Kidney (tissue), 22 donors: ENCODE measurements at places on chromosomes 7 and 10.

- DNase-seq, result peak; percentile 84
Measured at GRCh38 chr7:22356701-22357310, at the start of gene RAPGEF5. Gene RAPGEF5, minus strand, starts transcription at chr7:22357154. Its CDS starts 94 bp downstream, at chr7:22357060.

DNA sequence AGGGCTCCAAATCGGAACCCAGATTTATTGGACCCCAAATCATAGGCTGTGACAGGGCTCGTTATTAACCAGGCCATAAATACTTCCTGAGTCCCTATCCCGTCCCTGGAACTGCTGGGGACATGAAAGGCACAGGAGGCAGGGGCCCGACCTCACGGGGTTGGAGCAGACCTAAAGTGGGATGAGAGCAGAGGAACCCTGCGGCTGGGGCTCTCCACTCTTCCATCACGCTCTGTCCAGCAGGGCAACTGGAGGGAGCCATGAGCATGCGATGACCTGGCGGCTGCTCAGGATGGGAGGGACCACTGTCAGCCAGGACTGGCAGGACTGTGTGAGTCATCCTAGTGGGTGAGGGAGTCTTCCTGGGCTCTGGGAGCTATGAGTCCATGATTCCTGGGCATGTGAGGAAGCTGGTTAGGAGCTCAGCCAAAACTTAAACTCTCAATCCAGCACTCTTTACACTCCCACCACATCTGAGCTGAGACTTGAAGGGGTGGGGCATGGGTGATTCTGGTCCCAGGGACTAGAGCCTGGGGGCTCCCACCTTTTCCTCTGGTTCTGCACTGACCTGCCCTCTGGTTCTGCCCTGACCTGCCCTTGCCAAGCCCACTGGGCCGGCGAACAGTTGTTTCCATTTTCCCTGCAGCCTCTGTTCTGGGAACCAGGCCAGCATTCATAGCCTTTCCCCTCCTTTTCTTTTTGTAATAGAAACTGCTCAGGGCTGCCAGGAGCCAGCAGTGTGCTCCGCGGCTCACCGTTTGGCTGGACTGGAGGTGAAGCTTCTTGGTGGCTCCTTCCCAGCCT lies 47.1 kb downstream of the SYPL1 start:
- peak; percentile 94 for DNase-seq

GRCh38 chr7:113831556-113831955 lies 87.3 kb downstream of the PPP1R3A start:
- DNase-seq, result no peak

DNA sequence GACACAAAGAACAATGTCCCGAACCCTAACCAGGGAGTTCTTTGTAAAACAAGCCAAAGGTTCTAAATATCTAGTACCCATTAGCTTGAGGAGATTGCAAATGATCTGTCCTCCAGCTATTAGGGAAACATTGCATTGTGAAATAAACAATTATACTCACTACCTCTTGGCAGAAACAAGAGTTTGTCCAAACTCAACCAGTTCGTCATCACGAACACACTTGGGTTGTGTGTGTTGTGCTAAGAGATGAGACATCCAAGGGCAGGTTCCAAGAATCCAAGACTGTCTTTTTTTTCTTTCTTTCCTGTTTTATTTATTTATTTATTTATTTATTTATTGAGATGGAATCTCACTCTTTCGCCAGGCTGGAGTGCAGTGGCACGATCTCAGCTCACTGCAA lies 793.1 kb upstream of the AUTS2 start:
- no peak for DNase-seq

DNA sequence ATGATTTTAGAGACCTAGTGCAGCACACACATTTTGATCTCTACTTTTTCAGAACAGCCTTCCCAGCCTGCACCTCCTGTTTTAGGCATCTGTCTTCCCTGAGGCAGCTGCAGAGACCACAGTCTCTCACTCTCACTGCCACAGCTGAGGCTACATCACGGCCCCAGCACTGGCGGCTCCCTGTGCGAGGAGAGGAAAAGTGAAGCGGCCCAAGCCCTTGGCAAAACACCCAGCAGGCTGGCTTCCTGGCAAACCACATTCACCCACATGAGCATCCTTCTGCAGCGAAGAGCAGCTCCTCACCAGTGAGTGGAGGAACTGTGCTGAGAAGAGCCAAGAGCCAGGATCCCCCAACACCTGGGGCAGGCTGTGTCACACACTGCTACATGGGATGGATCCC lies 14.0 kb downstream of the HUS1 start:
- DNase-seq, result no peak

GRCh38 chr10:100014071-100014762 lies 4.5 kb upstream of the DNMBP start:
- DNase-seq, result peak; percentile 43

GRCh38 chr10:72107325-72108003 lies 19.1 kb upstream of the SPOCK2 start:
- DNase-seq, result no peak

- no peak for DNase-seq
Measured at GRCh38 chr7:11817111-11817740, 14.8 kb downstream of the THSD7A start.

DNA sequence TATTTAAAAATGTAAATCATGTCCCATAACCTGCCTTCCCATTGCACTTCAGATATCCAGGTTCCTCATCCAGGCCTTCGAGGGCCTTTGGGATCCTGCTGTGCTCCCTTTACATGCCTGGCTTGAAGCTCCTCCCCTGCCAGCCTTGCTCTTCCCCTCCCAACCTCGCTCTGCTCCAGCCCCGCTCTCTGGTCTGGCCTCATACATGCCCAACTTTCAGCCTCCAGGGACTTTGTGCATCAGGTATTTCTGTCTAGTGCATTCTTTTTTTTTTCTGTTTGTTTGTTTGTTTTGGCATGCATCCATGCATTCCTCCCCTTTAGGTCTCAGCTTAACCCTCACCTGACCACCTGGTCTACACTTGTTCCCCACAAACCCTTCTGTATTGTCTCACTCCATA lies 160.3 kb downstream of the SNX10 start:
- DNase-seq, result no peak

GRCh38 chr10:61172182-61172926 lies 228.4 kb upstream of the RHOBTB1 start:
- DNase-seq, result no peak

DNA sequence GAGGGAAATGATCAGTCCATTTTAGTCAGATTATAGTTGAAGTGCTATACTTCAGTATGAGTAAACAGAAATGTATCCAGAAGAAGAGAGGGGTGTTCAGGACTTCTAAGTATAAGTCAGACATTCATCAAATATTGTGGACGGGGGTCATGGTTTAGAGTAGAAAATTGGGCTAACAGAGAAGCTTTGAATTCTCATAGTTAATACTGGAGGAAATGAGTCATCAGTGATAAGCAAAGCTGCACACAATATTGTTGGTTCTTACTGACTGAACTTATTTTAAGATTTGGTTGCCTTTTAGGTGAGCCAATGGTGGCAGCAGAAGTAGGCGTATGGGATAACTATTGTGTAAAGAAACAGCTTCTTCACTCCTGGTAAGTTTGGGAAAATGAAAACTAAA lies 1.7 kb upstream of the SUMF2 start:
- no peak for DNase-seq

DNA sequence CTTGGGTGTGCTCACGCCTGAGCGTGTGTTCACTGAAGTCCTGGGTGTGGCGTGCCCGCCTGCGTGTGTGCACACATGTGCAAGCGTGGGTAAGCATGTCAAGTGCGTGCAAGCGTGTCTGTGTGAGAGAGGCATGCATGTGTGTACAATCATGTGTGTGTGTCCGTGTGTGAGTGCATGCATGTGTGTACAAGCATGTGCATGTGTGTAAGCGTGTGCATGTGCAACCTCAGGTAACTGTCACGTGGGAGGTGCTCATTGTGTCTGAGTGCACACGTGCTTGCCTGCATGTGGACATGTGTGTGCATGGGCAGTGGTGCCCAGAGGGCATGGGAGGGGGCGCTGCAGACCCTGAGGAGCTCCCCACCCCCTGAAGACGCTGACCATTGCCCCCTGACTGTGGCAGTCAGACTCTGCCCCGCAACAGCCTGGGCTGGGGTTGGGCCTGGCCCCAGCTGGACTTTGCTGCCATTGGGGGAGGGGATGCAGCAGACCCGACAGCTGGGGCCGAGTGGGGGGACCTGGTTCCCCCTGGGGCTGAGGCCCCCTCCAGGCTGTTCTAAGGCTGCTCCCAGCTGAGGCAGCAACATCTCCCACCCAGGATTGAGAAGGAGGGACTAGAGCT lies 88.1 kb downstream of the UNCX start:
- DNase-seq, result no peak

DNA sequence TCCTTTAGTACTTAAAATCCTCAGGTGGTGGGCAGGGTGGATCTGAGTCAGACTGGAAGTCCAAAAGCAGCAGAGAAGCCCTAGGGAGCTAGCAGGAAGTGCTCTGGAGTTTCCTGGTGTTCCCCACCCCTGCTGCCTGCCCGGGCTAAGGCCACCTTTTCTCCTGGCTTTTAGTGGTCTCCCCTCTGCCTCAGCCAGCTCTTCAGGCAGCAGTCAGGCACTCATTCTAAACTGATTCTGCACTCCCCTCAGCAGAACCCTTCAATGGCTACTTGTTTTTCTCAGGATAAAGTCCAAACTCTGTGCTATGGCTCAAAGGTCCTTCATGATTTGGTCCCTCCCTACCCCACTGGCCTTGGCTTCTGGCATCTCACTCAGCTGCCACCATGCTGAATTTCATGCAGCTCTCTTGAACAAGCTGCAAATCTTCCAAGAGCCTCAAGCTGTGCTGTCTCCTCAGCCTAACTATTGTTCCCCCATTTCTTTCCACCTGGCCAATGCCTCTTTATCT lies 28.9 kb upstream of the DNMBP start:
- no peak for DNase-seq

- no peak for DNase-seq
Measured at GRCh38 chr7:39582536-39582935, 16.3 kb downstream of the YAE1 start.

GRCh38 chr10:121648493-121648892 lies 50.2 kb upstream of the FGFR2 start:
- DNase-seq, result no peak

DNA sequence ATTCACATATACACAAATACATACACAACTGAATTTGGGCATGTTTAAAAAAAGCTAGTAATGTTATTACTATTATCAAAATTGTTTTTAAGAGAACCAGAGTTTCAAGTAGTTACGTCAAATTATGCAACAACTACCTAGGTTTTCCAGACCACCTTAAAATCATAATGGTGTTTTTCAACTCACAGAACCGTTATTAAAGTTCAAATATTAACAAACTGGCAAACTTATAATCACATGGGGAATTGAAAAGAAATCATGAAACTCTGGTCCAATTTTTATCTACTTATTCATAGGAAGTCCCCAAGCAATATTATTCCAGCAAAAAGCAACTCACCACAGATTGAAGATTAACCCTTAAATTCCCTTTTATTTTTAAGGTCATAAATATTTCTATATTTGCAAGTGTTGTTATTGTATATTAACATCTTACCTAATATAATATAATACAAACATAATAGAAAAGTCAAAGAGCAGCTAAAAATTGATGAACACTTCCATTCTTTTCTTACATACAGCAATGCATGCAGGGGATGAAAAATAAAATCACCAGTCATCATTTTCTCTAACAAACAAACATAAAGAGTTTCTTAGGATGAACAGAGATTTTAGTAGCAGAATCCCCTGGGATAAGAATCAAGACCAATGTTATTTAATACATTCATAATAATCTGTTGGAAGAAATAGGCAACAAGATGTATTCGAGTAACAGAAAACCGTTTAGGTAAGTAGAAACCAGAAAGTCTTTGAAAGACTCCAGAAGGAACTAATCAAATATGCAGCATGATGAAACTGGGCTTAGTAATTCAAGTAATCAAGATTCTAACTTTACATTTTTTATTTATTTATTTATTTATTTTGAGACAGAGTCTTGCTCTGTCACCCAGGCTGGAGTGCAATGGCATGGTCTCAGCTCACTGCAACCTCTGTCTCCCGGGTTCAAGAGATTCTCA lies 391.1 kb downstream of the PARD3 start:
- DNase-seq, result no peak

- DNase-seq, result no peak
Measured at GRCh38 chr10:43218951-43219837, 47.7 kb downstream of the RASGEF1A start.

GRCh38 chr7:27095897-27096767 lies at the start of gene HOXA1:
Gene HOXA1, minus strand, starts transcription at chr7:27096000. Its CDS starts 88 bp downstream, at chr7:27095912.
- peak; percentile 97 for DNase-seq

DNA sequence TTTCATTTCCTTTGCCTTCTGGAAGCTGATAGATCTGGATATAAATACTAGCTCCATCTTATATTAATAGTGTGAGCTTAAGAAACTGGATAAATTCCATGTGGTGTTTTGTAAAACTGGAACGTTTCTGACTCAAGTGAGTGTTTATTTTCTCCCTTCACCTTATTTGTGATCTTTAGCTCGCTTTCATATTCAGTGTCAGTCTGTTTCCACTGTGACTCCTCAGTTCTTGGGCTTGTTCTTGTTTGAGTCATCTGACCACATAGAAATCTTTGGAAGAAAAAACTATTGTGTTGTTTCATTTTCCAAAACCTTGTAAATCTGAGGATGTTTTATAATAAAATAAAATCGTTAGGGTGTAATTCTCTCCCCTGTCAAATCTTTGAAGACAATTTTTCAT lies 186.4 kb downstream of the POLR1F start:
- no peak for DNase-seq

- no peak for DNase-seq
Measured at GRCh38 chr10:84477398-84478128, 149.2 kb downstream of the CCSER2 start.

DNA sequence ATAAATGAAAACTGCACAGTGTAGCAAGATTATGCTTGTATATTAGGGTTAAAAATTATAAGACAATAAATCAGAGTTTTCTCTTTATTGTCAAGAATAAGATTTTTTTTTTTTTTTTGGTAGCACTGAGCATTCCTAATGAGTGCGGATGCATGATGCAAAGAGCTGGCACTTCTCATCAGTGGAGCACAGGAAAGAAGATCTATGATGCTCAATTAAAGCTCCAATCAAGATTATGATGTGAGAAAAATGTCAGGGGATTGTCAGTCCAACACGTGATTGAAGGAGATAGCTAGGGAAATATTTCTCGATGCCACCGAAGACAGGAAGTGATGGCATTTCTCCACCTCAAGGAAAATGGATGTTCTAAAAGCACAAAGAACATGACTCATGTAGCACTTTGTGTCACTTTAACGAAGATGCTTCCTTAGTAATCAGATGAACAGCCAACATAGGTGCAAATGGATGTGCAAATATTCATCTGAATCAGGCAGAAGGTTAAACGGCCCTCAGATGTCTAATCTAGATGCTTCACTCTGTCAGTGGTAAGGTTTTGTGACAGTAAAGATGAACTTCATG lies 240.9 kb downstream of the THSD7A start:
- DNase-seq, result no peak

DNA sequence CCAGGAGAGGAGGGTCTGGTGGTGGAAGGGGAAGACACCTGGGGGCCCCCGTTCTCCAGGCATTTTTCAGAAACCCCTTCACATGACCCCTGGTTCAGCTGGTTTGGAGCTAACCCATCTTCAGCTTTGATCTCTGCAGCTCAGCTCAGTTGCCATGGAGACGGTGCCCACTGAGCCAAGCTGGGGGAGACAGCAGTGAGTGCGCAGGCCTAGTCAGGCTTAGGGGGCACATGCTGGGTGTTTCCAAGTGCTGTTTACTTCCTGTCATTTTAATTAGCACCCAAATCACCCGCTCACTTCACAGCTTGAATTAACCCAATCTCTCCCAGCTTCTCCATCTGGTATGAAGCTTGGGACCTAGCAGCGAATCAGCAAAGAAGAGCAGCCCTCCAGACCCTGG lies 9.0 kb downstream of the SPOCK2 start:
- DNase-seq, result no peak
